ENCODE measurements at places on chromosomes 6 and 20.

DNA sequence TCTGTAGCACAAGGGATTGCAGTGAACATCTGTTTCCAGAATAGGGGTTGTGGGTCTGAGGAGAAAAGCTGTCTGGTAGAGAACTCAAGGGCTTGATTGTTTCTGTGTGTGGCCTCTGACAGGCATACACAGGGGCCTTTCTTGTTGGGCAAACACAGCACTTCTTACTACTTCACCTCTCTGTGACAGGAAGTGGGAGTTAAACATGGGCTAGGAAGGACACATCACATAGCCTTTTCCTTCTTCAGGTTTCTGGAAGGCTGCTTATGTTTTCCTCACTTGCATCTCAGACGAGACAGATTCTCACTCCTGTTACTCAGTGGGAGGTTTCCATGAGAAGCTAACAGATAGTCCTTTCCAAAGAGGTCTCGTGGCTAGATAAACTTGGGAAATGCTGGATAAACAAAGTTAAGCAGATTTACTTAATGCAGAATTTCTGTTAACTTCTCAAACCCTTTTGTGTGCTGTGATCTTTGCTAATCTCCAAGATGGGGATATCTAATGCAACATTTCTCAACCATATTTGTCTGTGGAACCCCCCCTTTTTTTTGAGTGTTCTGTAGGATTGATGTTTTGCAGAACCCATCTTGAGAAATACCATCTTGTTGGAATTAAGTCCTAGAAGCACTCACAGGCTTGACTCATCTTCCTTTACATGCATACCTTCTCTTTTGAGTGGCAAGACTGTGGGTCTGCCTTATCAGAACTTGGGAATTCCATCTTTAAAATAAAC, 41.9 kb upstream of the RNF8 start:
- DNase-seq = no peak

DNA sequence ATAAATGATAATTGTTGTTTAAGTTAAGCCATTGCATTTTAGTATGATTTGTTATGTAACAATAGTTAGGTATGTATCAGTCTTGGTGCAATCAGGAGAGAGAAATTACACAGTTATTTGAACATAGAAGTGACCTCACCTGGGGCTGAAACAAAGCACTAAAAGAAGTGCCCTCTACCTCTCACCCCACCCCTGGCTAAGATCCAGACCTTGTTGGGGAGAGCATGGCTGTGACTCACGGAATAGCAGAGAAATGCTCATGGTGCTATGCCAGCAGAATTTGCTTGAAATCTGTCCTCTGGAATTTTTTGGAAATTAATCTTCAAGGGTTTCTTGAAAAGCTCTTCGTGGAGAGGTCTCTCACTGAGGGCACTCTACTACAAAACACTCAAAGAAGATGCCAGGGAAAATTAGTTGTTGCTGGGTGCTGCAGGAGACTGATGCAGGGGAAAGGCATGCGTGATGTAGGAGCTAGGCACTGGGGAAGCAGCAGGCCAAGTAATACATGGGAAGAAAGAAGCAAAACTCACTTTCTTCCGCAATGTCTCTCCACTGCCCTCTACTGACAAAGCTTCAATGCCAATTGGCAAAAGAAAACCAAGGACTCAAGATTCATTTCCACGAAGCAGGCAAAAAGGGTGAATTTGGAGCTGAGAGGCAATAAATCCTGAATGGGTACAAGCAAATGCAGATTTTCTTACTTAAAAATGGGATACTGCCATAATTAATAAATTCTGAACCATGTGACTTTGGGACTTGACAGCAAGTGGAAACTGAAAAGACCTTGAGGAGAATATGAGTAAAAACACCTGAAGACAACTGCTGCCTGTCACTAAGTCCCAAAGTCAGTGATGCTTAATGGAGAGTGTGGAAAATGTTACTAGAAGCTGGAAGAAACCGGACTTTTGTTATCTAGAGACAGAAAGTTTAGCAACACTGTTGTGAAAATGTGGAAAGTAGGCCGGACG, 136.3 kb upstream of the ZNF184 start:
- DNase-seq = no peak

DNA sequence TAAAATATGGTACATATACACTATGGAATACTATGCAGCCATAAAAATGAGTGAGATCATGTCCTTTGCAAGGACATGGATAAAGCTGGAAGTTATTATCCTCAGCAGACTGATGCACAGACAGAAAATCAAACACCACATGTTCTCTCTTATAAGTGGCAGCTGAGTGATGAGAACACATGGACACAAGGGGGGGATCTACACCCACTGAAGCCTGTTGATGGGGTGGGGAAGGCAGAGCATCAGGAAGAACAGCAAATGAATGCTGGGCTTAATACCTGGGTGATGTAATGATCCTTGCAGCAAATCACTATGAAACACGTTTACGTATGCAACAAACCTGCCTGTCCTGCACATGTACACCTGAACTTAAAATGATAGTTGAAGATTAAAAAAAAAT, 71.3 kb downstream of the MANEA start:
- DNase-seq = no peak

DNA sequence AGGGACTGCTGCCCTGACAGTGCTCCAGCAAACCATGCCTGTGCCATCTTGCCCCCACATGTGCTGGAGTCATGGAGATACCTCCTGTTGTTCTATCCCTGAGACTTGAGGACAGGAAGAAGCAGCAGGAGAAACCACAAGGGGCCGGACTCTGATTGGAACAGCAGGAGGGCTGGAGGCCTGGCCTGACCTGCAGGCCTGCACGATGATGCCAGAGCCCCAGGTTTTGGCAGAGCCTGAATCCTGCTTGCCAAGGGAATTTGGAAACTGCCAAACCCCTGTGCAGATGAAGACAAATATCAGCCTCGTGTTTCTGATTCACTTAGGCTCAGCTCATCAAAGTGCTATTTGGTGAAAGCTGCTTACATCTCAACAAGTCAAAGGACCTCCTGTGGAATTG, 177.6 kb downstream of the MAFB start:
- DNase-seq = peak; percentile 40

- DNase-seq = no peak
These were observed 68.1 kb downstream of the CPNE5 start for GRCh38 chr6:36771145-36771544.

DNA sequence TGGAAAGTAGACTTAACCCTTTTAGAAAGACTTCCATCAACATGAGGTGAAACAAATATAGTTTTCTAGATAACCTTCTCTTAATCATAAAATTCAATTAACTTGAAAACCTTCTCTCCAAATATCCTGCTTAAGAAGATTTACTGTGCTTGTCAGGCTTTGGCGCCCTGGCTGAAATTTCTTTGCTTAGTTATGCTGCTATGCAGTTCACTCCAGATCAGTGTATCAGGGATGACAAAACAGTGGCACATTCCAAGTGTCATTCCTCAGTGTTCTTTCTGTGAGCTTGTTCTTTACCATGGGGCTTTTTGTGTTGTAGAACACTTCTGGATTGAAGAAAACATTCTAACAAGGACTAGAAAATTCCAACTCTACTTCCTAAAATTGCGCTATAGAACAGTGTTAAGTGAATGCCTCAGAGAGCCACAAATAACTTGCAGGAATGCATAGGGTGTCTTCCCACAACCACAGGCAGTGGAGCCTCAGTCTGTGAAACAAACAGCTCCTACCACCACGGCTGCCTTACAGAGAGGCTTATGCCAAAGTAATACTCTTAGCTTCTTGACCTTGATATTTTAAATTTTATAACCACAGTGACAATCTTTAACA, 443.6 kb downstream of the CDC5L start:
- DNase-seq = no peak

DNA sequence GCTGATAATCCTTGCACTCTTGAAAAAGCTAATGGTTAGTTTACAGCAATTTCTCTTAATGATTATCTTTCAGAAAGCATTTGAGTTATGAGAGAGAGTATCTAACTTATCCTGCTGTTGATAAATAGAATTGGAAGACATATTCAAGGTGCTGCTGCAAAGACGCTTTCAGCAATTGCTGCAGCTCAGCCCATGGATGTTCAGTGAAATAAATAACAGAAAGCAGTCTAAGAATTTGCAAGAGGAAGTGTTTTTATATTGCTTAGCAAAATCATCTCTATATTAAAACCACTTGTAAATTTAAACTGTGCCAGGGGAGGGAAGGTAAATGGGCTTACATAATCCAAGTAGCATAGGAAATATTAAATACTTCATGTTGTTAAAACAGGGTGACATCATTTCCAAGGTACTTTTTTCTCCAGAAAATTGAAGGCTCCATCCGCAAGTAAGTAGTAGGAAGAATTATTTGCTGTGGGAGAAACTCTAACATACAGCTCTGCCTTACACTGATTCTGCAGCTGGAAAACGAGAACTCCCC, 188.5 kb downstream of the ADAT2 start:
- DNase-seq = no peak

DNA sequence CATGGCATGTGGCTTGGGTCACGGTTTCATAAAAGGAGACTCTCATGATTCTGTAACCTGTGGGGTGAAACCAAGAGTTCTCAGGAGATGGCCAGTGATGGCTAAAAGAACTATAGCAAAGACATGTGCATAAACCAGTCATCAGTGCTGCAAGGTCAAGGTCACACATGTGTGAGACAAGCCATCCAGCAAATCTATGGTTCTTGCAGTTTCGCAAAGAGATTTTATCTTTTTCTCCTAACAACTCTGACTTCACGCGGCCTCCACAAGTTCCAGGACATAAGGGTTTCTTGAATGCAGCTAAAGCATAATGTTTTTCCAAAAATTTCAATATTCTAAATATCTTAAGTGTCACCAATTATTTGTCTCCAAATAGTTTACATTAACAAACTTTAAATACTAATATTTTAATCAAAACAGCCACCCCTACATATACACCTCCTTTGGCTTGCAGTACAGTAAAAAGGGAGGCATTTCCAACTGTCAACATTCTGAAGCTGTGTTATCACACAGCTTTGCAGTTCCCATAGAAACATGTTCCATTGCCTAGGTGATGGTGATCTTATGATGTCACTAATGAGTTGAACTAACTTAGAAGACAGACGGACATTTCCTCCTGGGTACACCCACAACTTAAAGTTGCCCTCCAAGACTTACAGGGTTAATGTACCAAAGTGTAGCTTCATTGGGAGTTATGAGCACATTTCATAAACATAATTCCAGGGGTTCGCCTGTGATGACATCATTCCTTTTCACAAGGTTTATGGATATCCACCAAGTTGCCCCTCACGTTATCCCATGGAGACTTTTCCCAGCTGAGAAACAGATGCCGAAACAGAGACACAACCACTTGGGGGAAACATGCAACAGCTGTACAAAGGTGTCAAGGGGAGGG, 250.9 kb upstream of the PDE10A start:
- no peak for DNase-seq

GRCh38 chr6:7311917-7312615, 933 bp downstream of the SSR1 start:
- no peak for DNase-seq

DNA sequence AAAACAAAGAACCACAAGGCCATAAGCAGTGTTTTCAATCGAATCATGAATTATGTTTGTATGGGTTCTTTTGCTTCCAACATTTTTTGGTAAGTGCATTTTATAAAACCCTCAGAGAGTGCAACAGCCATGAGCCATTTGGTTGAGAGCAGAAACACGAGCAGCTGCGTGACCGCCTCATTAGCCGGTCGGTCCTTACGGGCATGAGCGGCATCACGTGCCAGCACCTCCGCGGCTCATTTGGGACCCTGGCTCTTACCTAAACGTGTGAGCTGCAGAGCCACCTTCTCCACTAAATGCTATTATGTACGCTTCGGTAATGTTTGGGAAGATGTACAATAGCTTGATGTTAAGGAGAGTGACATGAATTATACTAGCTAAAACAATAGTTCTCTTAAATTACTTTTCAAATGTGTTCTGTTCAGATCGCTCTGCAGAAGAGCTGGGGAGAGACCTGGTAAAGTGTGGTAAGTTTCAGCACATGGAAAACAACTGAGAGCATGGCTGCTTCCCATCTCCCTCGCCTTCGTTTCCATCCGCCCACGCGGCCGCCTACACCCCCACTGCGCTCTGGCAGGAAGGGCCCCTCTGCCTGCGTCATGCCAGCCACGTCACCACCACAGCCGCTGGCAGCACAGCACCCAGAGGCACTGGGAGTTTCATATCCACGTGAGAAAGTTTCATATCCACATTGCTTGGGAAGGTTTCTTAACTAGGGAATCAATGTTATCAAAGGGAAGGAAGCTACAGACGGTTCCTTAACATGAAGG, 23.7 kb upstream of the PDE10A start:
- no peak for DNase-seq

- no peak for DNase-seq
These were observed 116.7 kb downstream of the SIM1 start for GRCh38 chr6:100347901-100348550.

DNA sequence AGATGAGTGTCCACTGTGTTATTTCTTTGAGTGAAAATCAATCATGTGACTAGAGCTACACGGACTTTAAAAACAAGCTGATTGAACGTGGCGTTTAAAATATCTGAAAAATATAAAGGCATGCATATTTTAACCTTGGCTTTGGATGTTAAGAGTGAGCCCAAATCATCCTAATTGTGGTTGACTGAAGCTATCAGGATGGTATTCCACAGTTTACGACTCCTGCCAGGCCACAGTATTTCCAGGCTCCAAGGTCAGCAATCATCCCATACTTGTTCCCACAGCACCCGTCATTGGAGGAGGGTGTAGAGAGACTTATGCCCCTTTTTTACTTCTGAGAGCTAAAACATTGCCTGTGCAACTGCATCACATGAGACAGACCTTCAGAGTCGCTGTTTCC, 43.2 kb upstream of the TMX4 start:
- DNase-seq = no peak

DNA sequence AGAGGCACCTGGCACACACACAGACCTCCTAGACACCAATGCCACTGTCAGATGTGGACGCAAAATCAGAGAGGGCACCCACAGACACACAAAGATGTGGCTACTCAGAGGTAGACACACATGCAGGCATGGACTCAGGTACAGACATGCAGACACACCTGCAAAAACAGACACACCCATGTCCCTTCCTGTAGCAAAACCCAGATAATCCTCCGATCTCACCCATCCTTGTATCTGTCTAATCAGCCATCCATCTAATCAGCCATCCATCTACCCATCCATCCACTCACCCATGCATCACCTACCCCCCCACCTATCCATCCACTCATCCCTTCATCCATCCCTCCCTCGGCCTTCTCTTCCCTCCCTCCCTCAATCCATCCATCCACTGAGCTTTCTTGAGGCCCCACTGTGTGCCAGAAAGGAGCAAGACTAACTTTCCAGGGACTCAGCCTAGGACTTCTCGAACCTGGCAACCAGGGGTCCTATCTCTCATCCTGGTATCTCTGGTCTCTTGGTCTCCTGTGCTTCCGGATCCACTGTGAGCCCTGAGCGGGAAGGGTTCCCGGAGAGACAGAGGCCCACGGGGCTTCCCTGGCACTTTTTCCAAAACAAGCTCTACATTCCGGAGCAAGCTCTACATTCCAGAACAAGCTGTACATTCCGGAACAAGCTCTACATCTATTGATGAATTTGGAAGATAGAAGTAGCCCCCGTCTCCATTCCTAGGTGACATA, 1.1 kb upstream of the TGM2 start:
- no peak for DNase-seq

- DNase-seq = no peak
These were observed 54.4 kb upstream of the CCDC28A start for GRCh38 chr6:138719011-138719635.
